NCI-H146 (cell line): ENCODE measurements at places on chromosomes 4 and X.

- no peak for DNase-seq
These were observed 97.1 kb downstream of the GPR143 start for GRCh38 chrX:9668537-9668936.

DNA sequence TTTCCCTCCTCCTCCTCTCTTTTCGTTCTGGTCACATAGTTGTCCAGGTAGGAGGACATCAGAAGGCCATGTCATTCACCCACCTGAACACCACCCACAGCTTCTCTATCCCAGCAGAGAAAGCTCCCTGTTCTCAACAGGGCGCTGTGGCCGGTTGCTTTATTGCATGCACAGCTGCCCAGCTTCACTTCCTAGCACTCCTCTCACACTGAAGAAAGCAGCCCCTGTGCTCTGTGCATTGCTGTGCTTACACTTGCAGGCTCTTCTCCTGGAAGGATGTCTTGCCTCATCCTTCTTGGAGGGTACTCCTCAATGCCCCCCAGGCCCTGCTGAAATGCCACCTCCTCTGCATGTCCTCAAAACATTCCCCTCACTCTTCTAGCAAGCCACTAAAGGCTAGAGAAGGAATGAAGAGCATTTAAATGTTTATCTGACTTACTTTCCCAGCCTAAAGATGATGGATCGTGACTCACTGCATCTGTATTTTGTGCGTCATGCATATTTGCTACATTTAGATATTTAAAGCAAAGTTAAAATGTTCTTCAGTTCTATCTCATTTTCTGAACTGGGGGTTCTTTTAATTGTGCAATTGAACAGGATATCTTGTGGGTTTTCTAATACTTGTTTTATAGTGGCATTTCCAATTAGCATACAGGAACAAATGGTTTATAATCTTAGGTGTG is 186.4 kb upstream of the PUDP start:
- no peak for DNase-seq

DNA sequence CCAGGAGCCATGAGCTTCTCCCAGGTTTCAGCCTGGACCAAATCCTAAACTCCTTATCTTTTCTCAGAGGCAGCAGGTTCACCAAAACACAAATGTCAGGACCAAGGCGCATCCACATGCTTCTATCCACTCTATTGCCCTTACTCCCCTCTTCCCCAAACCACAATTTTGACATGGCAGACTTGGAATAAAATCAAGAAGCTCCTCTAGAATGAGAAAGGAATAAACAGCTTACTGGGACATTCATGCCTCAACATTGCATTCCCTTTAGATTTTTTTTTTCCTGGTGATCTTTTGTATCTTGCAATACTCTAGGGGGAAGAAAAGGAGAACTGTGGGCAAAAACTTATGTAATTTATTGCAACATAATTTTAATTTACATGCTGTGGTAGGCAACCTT is 119.1 kb downstream of the TSPAN5 start:
- DNase-seq = no peak

- no peak for DNase-seq
These were observed 104.7 kb downstream of the PRRG1 start for GRCh38 chrX:37453821-37454220.

DNA sequence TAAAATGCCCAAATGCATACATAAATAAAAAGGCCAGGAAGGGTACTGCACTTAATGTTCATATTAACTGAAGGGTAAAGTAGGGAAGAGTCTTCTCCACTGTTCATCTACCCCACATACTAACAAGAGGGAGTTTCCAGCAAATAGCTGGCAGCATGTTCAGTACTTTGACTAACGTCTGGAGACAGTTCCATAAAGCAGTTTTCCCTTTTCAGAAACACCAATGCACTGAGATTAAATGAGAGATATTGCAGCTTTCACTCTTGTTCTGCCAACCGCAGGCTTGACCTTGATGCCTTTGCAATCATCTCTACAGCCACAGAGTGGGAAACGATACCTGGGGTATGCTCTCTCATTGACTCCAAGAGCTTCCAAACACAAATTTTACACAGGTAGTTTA is 2123.1 kb upstream of the TENM3 start:
- DNase-seq = no peak

DNA sequence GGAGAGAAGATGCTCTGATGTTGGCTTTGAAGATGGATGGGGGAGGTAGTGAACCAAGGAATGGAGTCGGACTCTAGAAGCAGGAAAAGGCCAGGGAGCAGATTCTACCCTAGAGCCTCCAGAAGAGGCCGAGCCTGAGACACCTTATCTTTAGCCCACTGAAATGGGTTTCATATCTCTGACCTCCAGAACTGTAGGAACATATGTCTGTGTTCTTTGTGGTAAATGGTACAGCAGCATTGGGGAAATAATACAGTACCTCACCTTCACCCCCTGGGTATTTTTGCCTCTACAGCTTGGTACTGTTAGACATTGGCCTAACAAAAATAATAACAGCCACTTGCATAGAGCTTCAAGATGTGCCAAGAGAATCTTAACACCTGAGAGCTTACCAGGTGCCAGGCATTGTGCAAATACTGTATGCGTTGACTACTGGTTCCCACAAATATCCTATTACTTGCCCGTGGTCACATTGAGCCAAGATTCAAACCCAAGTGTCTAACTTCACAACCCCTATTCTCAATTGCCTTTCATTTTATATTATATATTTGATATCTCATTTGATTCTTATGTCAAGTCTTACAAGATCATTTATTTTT is 57.0 kb upstream of the PGM2 start:
- no peak for DNase-seq

GRCh38 chrX:10769696-10770619 is 149.6 kb upstream of the MID1 start:
- DNase-seq = peak; percentile 71

- DNase-seq = peak; percentile 10
These were observed 222.2 kb downstream of the KCNIP4 start for GRCh38 chr4:21726255-21726815.

DNA sequence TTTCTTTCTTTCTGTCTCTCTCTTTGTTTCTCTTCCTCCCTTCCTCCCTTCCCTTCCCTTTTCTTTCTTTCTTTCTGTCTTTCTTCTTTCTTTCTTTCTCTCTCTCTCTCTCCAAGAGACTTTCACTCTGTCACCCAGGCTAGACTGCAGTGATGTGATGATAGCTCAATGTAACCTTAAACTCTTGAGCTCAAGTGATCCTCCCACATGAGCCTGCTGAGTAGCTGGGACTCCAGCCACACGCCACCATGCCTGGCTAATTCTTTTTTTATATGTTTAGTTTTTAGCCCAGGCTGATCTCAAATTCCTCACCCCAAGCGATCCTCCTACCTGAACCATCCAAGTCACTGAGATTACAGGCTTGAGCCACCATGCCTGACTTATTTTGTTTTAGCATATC is 64.3 kb upstream of the EMCN start:
- DNase-seq = no peak

DNA sequence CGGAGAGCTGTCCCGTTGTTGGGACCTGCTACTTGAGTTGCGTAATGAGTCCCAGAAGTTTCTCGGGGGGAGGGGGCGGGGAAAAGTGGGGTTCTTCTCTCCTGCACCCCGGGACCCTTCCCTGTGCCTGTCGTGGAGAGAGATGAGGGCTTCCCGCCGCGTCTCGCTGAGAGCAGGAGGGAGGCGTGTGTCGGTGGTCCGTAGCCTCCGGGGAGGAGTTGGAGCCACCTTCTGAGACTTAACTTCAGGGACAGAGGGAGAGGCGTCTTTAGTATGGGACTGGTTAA is 698 bp downstream of the AFF1 start:
- no peak for DNase-seq

DNA sequence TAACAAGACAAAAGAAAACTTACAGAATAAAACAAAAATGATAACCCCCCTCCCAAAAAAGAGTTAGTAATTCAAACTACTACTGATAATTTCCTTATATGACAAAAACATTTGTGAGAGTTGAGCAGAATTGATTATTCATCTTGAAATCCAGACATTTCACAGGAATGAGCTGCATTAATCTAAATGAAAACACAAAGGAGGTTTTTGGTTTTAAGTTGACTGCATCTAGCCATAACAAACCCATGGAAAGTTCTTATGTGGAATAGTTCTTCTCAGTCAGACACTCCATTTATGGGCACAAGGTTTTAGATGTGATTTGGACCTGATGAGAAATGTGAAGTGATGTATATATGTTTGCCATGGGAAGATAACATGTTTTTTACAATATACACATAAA is 95.4 kb downstream of the VCX2 start:
- DNase-seq = no peak

DNA sequence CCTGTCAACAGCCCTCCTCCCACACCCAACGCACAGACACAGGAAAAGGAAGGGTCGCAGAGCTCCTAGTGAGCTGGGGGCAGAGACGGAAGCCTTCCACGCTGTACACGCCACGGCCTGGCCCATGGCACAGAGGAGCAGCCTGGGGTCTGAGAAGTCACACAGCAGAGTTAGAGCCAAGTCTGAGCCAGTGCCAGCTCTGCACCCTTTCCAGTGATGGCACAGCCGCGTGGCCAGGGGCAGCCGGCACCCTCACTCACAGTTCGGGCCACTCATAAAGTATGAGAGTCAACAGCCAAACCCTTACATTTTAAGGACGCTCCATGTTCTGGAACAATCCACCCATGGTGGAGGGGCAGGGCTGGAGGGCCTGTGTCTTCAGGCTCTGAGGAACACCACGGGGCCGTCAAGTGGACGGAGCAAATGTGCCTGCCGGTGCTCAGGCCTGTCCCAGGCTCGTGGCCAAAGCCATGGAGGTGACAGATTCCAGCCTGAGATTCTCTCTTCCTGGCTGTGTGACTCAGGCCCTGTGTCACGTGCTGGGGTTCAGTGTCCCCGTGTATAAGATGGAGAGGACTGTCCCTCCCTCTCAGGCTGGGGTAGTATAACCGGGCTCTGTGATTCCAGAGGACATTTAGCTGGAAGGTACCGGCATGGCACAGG is 91.2 kb downstream of the ABLIM2 start:
- no peak for DNase-seq

- DNase-seq = no peak
These were observed 201.5 kb downstream of the TBX22 start for GRCh38 chrX:80216086-80216485.

DNA sequence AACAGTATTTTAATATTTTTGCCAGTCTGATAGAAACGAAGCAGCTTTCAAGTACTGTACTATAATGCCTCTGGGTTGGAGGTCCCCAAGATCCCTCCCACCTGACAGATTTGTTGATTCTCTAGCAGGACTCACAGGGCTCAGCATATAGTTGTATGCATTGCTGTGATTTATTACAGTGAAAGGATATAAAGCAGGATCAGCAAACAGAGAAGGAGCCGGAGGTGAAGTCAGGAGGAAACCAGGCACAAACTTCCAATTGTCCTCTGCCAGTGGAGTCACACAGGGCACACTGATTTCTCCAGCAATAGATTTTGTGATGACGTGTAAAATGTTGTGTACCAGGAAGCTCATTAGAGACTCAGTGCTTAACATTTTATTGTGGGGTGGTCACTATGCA is 19.0 kb downstream of the USP53 start:
- no peak for DNase-seq

- DNase-seq = no peak
These were observed 3.5 kb upstream of the C4orf17 start for GRCh38 chr4:99507349-99507748.

DNA sequence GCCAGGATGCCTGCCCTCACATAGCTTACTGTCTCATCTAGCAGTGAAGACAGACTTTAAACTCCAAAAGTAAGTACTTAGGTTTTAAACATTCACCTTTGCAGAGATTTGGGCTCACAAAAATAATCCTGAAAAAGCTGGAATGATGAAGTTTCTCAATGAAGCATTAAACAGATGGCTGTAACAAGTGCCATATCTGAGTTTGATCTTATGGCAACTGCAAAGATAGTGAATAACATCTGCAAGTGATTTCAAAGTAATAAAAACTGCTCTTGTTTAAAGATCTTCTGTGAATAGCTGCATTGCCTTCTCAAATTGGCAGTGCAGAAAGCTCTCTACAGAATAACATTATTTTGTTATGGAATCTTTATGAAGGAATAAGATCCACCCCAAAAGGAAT is 271.2 kb upstream of the SMIM31 start:
- no peak for DNase-seq

GRCh38 chr4:180203349-180203748 is 2039.9 kb upstream of the TENM3 start:
- DNase-seq = no peak

GRCh38 chr4:7375427-7375826 is 59.3 kb downstream of the PSAPL1 start:
- DNase-seq = no peak

DNA sequence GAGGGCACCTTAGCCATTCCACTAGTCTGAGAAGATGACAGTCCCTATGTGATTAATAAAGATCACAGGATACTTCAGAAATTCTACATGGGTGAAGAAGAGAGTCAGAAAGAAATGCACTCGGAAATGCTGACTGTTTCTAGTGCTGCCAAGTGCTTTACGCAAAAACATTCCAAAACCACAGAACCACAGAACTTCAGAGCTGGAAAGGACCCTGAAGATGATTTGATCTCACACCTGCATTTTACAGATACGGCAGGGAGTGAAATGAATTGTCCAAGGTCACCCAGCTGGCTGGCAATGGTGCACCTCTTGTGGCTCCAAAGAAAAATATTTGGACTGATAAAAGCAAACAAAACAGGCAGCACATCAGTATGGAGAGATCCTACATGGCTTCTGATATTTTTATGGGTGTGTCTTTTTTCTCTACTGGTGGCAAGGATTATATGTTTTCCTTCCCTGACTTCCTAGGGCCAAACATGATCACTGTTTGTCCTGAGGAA is 115.9 kb downstream of the MAML3 start:
- peak; percentile 32 for DNase-seq

DNA sequence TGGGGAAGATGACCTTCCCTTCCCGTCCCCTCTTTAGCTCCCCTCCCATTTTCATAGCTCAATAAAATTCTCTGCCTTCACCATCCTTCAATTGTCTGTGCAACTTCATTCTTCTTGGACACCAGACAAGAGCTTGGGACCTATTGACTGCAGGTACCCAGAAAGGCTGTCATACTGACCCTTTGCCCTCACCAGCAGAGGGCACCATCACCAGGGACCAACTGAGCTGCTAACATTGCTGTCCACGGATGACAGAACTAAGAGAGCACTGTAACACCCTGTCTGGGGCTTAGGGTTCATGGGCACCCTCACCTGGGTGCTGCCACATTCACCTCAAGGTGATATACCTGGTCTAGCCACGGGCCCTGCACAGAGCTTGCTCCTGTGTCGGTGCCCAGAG is 141.3 kb upstream of the VCX3B start:
- DNase-seq = no peak

- no peak for DNase-seq
These were observed 50.0 kb downstream of the SLC7A11 start for GRCh38 chr4:138192113-138192512.
